ENCODE measurements at places on chromosomes 13 and 19. TPM values are rescaled to one million over a fixed set of nuclear protein-coding genes. Genes with fewer than 3 reads are reported as not detected.

Gene WDR87
- not detected for total RNA-seq

Gene NUFIP1
- 2.0 TPM for total RNA-seq

Gene SYT3
- not detected for total RNA-seq

Gene PTPRH
- total RNA-seq, result 19.9 TPM

Gene C19orf33
- not detected for total RNA-seq

Gene COL4A2
- 48.2 TPM for total RNA-seq

Gene NLRP5
- total RNA-seq, result not detected

Gene CEACAM7
- not detected for total RNA-seq

Gene ZNF570
- total RNA-seq, result 0.93 TPM

Gene PLPP2
- total RNA-seq, result 2.3 TPM

Gene ZNF418
- total RNA-seq, result 2.6 TPM

Gene TDRD12
- not detected for total RNA-seq

Gene IL17D
- total RNA-seq, result not detected

Gene TLE2
- 20.2 TPM for total RNA-seq

Gene GRK1
- not detected for total RNA-seq

Gene TDRD3
- total RNA-seq, result 12.6 TPM

Gene FUT1
- 1.1 TPM for total RNA-seq

Gene LILRB1
- 21.9 TPM for total RNA-seq

Gene THSD8
- 1.2 TPM for total RNA-seq

Gene MAMSTR
- 0.24 TPM for total RNA-seq

Gene IGFLR1
- 19.5 TPM for total RNA-seq

Gene MEIOSIN
- not detected for total RNA-seq

Gene KLK2
- total RNA-seq, result not detected

Gene PDE4A
- 5.8 TPM for total RNA-seq

Gene TNNI3
- not detected for total RNA-seq

Gene RYR1
- total RNA-seq, result 0.86 TPM

Gene ATP4B
- not detected for total RNA-seq

Gene FAM32A
- total RNA-seq, result 32.7 TPM

Gene BCL3
- 37.1 TPM for total RNA-seq

Gene MUC16
- not detected for total RNA-seq

Gene EDNRB
- 28.7 TPM for total RNA-seq

Gene CLDND2
- total RNA-seq, result not detected

Gene NTN5
- total RNA-seq, result 0.11 TPM

Gene GPR4
- 0.97 TPM for total RNA-seq

Gene TICAM1
- 9.5 TPM for total RNA-seq

Gene ZNF274
- 14.7 TPM for total RNA-seq

Gene DAND5
- not detected for total RNA-seq

Gene UNC13A
- not detected for total RNA-seq

Data from right lobe of liver (tissue), 6 donors.